ENCODE measurements at places on chromosomes 6 and 20.
A peak's percentile ranks its signal among the peaks of the same experiment; 100 is the strongest.

DNA sequence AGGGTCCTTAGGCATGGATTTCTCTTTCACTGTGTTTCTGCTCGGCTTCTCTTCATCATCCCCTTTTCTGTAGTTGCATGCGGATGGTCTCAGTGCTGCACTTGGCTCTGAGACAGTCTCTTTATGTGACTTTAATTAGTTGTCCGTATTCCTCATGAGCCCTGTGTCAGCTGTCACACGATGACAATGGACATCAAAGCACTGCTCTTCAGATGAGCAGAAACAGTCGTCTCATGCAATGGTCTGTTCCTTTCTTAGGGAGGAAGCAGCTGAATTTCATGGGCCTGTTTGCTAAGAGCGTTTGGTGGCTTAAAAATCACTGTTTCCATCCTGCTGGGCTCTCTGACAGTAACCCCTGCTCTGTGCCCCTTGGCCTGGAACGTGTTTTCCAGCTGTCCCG is 64.9 kb downstream of the SYTL3 start:
- no peak for DNase-seq

DNA sequence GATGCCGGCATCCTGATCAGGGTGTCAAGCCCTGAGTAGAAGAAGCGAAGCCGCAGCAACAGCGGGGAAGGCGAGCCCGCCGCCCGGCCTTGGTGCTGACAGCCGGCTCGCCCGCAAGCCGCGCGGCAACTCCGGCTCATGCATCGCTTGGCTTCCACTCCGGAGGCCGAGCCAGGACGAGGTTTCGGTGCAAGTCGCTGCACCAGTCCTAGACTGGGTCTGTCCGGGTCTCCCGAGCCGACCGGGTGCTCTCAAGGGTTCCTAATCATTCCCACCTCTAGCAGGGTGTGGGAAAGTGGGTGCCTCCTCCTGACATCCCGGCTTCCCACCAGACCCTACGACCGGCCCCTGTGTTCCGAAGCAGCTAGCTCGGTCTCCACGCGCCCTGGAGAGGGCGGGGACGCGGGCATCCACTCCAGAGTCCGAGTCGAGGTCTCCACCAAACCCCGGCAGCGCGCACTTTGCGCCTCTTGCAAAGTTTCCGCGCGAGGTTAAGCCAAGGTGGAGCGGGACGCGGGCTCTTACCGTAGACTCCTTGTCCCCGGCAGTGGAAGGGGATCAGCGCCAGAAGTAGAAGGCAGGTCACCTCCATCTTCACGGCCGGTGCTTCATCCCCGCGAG is 1.4 kb downstream of the MDGA1 start:
- peak; percentile 54 for DNase-seq

GRCh38 chr6:129251669-129252376 is 368.9 kb downstream of the LAMA2 start:
- DNase-seq, result peak; percentile 71

- no peak for DNase-seq
These were observed 17.1 kb upstream of the BPI start for GRCh38 chr20:38286586-38287531.

DNA sequence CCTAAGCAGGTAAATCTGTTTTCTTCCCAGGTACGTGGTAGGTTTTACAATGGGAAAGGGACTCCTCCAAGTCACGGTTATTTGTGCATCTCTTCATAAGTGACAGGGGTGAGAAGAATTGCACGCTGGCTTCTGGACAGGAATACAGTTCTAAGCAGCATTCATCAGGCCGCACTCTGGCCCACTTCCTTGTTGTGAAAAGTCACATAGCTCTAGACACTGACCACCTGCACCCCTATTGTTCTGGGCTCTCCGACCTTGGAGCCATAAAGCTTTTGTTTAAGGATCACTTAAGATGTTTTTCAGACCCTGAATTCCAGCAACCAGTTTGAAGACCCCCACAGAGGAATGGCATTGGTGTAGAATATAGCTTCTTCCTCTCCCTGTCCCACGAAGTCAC is 31.4 kb downstream of the RAMACL start:
- DNase-seq, result no peak

Data from hematopoietic multipotent progenitor cell treated with erythropoietin and hydrocortisone succinate and interleukin-3 and kit ligand, for 4 days (in vitro differentiated cells).